CD4-positive, alpha-beta T cell treated with Interleukin-4 for 1 hour (primary cell): ENCODE measurements at places on chromosomes 2 and 18.
A peak's percentile ranks its signal among the peaks of the same experiment; 100 is the strongest.

- no peak for DNase-seq
Observed at GRCh38 chr2:212549463-212549862, 10.9 kb upstream of the ERBB4 start.

DNA sequence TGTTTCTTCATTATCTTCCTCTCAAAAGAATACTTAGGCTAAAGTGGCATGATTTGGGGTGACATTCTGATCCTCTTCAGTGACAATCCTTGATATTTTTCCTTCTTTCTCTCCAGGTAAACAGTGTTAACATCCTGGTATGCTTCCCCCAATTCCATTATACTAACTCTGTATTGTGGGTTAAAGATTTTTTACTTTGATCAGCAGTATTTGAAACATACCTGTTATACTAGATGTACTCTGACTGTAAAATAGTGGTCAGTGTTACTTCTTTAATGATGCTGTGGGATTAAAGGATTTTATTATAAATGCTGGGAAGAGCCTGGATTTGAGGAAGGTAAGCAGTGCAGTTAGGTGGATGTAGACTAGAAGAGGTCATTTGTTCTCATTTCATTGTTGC, 48.8 kb downstream of the MSH2 start:
- DNase-seq: no peak

- no peak for DNase-seq
Observed at GRCh38 chr2:78261454-78261853, 739.3 kb upstream of the LRRTM4 start.

DNA sequence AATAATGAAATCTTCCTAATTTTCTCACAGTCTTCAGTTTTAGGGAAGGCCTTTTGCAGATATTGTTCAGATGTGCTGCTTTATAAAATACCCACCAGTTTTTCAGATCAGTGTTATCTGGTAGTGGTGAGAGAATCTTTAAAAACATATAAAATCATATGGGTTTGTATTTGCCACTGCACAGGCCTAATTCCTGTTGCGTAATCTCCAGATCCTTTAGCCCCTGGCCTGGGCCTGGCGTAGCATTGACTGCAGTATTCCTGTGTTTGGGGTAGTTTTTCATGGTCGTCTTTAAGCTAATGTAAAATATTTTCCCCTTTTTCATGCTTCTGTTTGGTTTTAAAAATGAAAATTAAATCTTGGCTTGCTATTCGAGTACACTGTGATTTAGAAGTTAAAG, 43.2 kb downstream of the TSHZ1 start:
- no peak for DNase-seq

- DNase-seq: no peak
Observed at GRCh38 chr18:12092398-12093229, 1.0 kb upstream of the ANKRD62 start.

DNA sequence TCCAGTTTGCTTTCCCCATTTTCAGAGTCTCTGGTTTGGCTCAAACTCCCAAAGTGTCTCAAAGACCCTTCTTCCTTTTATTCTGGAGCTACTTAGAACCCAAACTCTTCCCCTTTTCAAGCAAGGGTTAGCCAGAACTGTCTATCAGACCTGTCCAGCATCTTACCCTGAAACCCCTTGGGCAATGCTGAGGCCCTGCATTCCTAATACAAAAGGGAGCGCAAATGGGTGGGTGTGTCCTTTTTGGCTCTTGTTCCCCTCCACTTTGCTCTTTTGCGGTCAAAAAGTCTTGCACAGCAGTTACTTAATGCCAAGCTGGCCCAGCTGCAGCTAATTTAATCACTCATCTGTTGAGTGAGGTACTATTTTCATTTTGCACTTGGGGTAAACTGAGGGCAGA, 231.2 kb upstream of the FOSL2 start:
- DNase-seq: no peak

- no peak for DNase-seq
Observed at GRCh38 chr2:127771756-127772155, 39.2 kb downstream of the WDR33 start.

- DNase-seq: no peak
Observed at GRCh38 chr18:22200611-22201225, 31.3 kb downstream of the GATA6 start.

GRCh38 chr2:54321047-54321446, 65.0 kb upstream of the TSPYL6 start:
- no peak for DNase-seq

GRCh38 chr2:229463841-229464346, 192.8 kb upstream of the PID1 start:
- DNase-seq: no peak

- no peak for DNase-seq
Observed at GRCh38 chr18:3592864-3593263, 142.9 kb downstream of the TGIF1 start.

GRCh38 chr2:96207774-96208142, 869 bp downstream of the STARD7 start:
- no peak for DNase-seq

DNA sequence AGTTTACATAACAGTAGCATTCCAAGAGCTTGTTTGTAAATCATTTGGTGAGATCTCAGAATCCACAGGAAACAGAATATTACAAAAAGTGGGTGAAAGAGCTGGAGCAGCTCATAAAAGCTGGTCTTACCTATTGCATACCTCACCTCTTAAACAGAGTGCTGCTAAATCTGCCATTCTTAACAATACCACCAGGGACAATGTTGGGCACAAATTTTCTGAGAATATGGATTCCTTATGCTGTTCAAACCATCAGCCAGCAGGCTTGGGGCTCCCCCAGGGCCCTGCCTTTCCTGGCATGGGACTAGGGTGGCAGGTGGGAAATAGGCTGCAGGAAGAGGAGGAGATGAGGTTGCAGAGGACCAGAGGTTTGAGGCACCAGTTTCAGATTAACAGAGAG, 55.6 kb downstream of the TGFA start:
- DNase-seq: no peak

GRCh38 chr2:119826370-119826961, 66.7 kb downstream of the PTPN4 start:
- peak; percentile 60 for DNase-seq

DNA sequence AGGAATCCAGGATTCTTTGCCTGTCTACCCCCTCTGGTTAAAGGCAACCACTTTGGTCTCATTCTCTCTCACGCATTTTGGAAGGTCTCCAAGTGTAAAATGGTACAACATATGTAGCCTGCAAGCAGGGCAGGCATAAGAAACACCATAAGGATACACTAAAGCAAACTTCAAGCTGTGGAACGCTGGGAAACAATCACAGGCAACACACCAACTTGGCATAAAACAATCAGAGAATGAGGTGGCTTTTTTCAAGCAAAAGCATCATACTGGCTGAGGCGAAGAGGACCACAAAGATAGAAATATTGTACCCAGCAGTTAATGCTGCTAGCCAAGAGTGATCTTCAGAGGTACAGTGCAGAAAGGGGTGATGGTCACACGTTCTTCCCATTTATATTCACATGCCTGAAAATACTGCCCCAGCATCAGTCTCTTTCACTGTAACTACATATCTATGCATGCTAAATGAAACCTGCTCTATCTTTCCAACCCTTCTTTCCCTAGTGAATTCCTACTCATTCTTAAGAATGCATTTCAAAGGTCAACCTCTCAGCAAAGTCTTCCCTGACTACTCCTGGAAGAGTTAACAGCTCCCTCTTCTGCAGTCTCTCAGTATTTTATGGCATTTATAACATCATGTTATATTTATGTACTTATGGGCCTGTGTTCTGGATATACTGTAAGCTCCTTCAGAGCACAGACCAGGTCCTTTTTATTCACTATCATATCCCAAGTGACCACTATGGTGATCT, 71.9 kb upstream of the GALNT5 start:
- DNase-seq: no peak

- no peak for DNase-seq
Observed at GRCh38 chr2:177143444-177143843, 69.2 kb upstream of the HNRNPA3 start.

DNA sequence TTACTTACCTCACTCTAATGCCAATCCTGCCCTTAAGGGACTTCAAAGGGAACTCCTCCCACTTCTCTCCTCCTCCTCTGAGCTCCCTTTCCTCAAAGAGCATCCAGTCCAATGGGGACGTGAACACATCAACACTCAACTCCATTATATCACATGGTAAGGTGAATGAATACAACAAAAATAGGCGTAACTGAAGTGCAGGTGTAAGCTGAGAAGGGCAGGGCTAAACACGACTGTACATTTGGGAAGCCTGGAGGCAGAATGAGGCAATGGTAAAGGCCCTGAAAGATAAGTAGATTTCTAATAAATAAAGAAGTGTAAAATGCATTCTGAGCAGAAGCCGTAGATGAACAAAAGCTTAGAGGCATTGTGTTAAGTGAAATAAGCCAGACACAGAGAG, 226.1 kb upstream of the TRIB2 start:
- DNase-seq: no peak

DNA sequence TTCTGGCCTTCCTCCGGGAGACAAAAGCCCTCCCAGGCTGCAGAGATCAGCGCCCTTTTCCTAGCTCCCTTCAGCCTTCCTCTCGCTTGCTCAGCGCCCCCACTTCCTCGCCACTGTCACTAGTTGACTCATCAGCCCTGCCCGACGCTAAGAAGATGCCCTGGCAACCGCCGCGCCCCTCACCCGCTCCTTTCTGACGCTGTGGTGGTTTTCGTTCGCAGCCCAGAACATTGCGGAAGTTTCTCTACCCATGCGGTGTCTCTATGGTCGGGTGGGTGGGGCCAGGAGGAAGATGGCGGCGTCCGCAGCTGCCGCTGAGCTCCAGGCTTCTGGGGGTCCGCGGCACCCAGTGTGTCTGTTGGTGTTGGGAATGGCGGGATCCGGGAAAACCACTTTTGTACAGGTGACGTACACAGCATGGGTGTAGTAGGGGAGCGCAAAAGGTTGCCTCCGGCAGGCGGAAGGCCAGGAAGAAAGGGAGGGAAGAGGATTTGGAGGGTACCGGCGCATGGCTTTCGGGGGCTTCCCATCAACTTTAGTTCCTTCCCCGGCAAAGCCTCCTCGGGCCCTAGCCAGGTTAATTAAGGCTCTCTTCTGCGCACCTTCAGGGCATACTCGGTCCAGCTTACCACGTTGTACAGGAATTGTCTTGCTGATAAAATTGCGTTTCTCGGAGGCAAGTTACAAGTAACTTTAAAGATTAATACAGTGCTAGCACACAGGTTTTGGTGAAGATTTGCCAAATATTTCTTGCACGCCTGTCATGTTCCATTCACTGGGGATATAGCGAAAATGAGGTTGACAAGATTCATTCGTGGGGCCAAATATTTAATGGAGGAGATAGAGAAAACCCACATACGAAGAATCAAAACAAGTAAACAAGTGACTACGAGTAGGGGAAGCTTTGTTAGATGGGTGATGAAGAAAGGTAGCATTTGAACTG, at the start of the genes CCDC121 and GPN1:
CCDC121 (minus strand) TSS at position 246 of the 943 bp plus-strand sequence. CDS start 1,213 bp downstream, outside the sequence.
GPN1 (plus strand) TSS at position 284 of the 943 bp plus-strand sequence; CDS start at position 293, 9 bp downstream.
- DNase-seq: peak; percentile 94

DNA sequence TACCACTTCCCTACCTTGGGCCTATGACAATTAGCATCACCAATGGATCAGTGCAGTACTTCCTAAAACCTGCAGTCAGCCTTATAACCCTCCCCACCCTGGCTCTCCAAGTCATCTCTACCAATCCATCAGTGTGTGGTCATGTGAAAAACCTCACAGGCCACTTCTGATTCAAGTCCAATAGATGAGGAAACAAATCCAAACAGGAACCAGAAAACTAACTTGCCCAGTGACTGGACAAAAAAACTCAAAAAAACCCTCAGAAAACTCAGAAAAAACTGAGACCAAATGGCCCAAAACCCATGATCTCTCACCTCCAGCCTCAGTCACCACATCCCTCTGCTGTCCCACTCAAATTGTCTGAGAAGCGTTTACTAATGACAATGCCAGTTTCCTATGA, 43.3 kb downstream of the TGFA start:
- DNase-seq: peak; percentile 63

DNA sequence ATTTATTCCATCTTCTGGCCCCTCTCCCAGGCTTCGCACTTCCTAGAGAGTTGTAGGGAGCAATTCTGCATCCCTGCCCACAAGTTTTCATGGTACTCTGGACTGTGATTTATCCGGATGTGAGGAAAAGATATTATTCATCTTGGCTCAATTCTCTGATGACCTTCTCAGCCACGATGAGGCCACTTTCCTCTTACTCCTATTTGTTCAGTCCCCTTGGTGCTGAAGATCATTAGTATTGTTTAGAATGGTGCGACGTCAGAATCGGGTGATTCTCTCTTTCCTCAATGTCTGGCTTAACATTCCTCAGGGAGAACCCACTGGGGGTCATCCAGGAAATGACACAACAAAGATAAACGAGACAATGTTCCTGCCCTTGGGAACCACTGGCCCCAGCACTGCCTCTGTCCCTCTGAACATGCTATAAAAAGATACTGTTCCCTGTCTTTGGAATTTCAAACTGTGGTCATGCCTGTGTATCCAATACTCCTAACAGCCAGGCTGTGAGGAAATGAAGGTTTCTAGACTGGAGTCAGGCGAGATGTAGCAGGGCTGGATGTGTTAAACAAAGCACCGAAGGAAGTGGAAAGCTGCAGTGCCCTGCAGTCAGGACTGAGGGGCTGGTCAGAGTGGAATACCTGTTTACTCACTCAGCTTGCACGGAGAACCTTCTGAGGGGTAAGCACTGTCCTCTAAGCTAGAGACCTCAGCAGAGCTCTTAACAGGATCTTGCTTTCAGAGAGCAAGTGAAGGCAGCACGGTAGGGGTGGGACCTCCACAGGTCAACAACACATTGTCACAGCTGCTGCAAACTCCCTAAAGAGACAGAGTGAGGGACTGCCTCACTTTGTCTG, 12.9 kb upstream of the GLI2 start:
- no peak for DNase-seq

DNA sequence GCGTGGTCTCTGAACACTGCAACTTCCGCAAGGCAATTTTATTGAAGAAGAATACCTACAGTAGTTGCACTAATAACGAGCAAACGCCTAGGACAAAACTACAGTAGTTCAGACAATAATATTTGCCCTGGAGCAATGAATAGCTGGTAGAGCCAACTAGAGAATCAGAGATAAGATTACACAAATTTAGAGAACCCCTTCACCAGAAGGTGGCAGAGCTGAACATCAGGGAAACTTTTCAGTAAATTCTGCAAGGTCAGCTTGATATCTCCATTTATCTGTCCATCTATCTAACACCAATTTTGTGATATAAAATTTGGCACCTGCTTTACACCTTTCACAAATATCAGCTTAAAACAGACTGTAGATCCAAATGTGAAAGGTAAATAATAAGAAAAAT, 43.8 kb downstream of the CDH19 start:
- DNase-seq: no peak

- DNase-seq: no peak
Observed at GRCh38 chr2:114805195-114805594, 362.8 kb downstream of the DPP10 start.
